HL-60 (cell line): ENCODE measurements at places on chromosomes 6 and 20.

DNA sequence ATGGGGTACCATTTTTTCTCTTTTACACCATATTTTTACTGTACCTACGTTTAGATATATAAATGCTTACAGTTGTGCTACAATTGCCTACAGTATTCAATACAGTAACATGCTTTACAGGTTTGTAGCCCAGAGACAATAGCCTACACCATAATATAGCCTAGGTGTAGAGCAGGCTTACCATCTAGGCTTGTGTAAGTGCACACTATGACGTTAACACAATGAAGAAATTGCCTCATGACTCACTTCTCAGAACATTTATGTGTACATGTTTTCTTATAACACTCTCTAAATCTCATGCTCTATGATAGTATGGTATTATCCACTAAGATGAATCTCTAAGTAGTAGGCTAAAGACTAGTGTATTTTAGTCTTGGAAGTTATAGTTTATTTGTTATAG, 13.5 kb downstream of the GPR63 start:
- no peak for DNase-seq

- no peak for DNase-seq
Measured at GRCh38 chr20:58514321-58515232, 622 bp downstream of the APCDD1L start.

GRCh38 chr6:154350293-154350692, 6.3 kb downstream of the IPCEF1 start:
- DNase-seq: no peak

GRCh38 chr6:83914953-83915352, 55.5 kb downstream of the CYB5R4 start:
- no peak for DNase-seq

GRCh38 chr20:33079259-33079658, at the start of gene BPIFB4:
TSS of gene BPIFB4 (plus strand) at chr20:33079643. CDS start at chr20:33081527, 1,884 bp downstream.
- peak; percentile 3 for DNase-seq

DNA sequence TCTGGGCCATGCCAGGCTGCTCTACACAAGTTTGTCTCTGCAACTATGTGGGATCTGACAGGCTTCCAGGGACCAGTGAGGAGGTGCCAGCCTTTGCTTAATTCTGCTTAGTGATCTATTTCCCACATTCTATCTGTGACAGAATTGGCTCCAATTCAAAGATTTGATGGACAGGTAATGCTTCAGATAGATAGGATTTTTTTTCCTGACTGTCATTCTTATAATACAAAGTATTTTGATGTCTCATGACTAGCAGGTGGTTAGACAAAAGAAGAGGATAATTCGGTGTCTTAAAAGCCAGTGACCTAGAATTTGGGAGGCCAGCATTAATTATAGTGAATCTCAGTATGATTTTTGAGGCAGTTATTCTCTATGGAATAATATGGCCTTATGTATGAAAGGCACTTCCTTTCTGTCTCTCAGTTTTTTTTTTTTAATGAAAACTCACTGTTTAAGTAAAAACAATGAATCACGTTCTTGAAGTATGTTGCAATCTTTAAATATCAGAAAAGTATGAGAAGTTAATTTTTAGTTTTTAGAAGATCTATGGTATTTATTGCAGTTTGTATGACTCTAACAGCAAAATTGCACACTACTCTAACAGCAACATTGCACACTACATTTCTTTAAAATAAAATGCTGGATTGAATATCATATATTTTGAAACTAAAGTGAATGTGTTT, 43.7 kb downstream of the TMEM200A start:
- DNase-seq: no peak

DNA sequence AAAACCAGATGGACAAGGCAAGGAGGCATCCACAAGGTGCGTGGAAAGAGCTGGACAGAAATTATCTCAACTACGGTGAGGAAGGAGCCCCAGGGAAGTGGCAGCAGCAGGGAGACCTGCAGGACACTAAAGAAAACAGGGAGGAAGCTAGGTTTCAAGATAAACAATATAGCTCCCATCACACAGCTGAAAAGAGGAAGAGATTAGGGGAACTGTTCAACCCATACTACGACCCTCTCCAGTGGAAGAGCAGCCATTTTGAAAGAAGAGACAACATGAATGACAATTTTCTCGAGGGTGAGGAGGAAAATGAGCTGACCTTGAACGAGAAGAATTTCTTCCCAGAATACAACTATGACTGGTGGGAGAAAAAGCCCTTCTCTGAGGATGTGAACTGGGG, 26.8 kb downstream of the TRMT6 start:
- no peak for DNase-seq

DNA sequence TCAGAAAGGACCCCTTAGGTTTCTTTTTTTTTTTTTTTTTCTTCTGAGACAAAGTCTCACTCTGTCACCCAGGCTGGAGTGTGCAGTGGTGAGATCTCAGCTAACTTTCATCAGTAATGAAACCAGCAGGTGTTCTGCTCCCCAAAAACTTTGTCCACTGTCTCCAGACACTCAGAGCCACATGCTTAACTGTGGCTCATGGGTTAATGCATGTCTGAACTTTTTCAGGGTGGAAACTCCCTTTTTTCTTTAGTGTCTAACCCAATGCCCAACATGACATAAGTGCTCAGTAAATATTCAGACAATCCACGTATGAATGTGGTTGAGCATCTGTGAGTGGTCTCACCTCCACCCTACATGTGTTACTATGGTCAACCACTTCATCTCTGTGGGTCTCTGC, 45.4 kb downstream of the MYB start:
- DNase-seq: no peak

DNA sequence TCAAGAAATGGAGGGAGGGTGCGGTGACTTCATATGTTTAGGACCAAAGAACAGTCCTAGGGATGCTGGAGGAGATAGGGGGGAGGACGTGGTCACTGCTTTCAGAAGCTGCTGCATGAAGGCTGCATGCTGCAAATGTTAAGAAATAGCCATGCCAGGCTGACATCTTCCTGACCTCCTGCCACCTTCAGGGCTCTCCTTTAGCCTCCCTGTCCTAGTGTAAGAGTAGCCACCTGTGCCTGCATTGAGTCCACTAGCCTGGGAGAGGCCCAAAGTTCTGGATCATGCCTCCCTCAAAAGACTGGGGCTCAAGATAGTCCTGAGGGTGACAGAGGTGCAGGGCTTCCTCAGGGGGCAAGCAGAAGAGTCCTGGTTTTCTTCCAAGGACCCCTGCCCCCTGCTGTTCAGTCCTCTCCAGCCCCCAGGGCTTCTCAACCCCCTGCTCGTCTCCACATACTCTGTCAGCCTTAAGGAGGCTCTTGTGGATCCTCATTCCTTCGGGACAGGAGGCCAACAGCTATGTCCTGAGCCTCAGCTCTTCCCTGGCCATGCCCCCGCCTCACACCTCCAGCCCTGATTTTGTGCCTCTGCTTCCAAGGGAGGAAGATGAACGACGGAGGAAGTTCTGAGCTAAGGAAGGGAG, 96.3 kb downstream of the MRPL14 start:
- DNase-seq: no peak

GRCh38 chr20:2804852-2805688, 4.6 kb upstream of the CPXM1 start:
- DNase-seq: no peak
